ENCODE measurements at places on chromosomes 3 and 15.

GRCh38 chr3:50551681-50552435 is 15.7 kb downstream of the C3orf18 start:
- DNase-seq: no peak

GRCh38 chr3:47503033-47503432 is 10.5 kb downstream of the ELP6 start:
- no peak for DNase-seq

- no peak for DNase-seq
These were observed 22.1 kb upstream of the TMEM115 start for GRCh38 chr3:50381383-50381782.

GRCh38 chr3:179560791-179561190 is 1.9 kb upstream of the ACTL6A start:
- DNase-seq: peak; percentile 37

DNA sequence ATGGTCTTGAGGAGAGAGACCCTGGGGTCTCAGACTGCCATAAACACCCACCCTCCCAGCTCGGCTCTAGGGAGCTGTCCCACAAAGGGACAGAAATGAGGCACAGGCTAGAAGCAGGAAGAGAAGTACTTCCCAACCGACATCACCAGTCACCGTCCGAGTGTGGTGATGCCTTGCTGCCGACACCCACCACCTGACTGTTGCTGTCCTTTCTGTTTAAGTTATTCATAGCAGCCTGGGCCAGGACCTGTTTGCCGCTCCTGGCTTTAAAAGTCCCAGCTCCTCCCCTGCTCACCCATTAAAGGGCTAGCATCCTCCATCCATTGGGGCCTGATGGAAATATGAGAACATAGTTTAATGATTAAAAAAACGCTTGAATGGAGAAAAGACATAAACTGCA is 13.2 kb upstream of the SPG11 start:
- no peak for DNase-seq

DNA sequence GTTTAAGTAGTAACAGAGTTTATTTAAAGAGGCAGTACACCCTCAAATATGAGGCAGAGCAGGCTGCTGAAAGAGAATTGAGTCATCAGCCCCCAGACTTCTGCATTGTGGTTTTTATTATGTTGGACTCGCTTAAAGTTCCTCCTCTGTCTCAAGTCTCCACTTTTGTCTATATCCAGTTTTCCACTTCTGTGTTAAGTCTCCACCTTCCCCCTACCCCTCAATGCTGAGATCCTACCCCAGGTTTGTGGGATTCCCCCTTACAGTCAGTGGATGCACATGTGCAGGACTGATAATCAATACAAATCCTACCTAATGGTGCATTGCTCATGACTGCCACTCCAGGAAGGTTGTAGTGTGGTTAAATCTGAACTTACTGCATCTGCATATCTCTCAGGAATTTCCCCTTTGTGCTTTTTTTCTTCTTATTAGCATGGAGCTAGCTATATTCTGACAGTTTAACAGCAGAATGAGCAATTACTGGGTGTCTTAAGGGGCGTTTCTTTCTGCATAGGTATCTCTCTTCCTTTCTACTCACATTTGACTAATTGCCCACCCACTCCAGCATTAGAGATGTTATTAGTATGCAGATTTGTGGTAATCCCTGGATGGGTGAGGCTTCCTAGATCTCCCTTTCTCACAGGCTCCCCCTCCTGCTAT is 11.9 kb upstream of the CD200R1L start:
- no peak for DNase-seq

- no peak for DNase-seq
These were observed 49.5 kb downstream of the SNRK start for GRCh38 chr3:43335799-43336198.

- no peak for DNase-seq
These were observed 45.7 kb upstream of the SKOR1 start for GRCh38 chr15:67779549-67780111.

GRCh38 chr3:108914774-108915641 is 38.7 kb downstream of the GUCA1C start:
- peak; percentile 49 for DNase-seq

DNA sequence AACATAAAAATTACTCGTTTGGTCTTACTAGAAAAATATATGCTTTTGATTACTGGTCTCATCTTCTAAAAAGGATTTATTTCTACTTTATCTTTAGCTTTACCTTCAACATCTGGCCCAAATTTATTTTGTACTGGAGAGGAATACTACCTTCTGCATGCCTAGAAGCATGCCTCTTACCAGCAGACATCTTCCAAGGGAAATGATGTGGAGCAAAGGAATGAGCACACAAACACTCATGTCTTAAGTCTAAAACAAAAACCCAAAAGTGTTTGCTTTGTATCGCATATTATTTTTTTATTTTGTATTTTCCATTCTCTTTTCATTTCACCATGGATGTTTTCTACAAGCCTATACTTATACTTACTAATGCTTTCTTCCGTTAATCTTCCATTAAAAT is 304.6 kb upstream of the KCNMB2 start:
- DNase-seq: no peak

- no peak for DNase-seq
These were observed 8.9 kb upstream of the FURIN start for GRCh38 chr15:90859234-90860131.

GRCh38 chr3:139267300-139268246 is 76.2 kb upstream of the MRPS22 start:
- DNase-seq: no peak

DNA sequence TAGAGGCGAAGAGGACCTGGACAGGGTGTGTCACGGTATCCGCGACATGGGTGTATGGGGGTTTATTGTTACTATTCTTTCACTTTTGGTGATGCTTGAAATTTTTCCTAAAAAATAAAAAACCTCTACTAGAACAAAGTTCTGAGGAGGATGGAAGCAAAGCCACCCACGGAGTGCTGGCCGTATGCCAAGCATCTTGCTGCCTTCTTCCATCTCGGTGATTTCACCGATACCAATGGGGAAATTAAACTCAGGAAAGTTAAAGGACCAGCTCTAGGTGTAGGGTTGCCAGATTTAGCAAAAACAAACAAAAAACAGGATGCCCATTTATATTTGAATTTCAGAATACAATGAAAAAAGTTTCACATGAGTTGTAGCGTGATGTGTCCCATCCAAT is 33.9 kb downstream of the SMAD6 start:
- DNase-seq: no peak

GRCh38 chr15:38878026-38878425 is 313.4 kb upstream of the RASGRP1 start:
- no peak for DNase-seq

- DNase-seq: no peak
These were observed 9.0 kb downstream of the SPATA12 start for GRCh38 chr3:57069503-57069902.

GRCh38 chr3:55654123-55654760 is 167.1 kb upstream of the WNT5A start:
- DNase-seq: no peak

DNA sequence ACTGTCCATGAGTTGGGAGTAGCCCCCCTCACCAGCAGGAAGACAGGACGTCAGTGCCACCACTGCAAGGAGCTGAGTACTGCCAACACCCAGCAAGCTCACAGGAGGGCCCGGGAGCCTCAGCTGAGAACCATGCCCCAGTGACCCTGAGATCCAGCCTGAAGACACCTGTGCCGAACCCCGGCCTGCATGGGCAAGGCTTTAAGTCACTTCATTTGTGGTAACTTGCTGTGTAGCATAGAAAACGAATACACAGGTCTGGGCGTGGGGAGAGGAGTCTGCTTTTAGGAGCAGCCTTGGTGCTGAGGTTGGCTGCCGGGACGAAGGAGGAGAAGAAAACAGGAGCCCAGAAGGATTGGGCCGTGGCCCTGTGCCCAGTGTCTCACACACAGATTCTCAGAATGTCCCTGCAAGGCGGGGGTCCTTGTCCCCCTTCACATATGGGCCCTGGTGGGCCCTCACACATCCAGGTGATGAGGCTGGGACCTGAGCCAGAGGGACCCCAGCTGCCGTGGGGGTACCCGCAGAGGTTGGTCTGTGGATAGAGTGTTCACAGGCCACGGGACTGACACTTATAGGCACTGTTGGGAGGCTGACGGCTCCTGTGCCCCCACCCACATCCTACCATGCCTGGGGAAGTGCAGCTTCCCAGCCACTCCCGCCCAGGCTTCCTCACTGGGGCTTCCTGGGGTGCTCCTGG is 85.3 kb downstream of the PLXNA1 start:
- no peak for DNase-seq

DNA sequence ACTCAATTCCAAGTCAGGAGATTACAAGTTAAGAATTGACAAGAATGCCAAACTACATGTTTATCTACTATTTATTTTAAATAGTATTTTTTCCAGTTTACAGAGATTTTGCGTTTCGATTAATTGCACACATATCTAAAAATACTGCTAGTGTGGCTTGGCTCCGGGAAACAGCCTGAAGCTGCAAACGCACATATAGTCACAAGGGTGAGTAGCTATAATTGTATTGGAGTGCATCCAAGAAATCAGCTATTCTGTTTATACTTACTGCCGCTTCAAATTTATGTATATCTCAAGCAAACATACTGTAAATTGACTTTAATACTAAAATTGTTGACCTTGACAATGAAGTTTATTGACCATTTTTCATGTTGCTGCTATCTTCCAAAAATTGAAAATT is 77.0 kb upstream of the PLSCR5 start:
- DNase-seq: no peak

DNA sequence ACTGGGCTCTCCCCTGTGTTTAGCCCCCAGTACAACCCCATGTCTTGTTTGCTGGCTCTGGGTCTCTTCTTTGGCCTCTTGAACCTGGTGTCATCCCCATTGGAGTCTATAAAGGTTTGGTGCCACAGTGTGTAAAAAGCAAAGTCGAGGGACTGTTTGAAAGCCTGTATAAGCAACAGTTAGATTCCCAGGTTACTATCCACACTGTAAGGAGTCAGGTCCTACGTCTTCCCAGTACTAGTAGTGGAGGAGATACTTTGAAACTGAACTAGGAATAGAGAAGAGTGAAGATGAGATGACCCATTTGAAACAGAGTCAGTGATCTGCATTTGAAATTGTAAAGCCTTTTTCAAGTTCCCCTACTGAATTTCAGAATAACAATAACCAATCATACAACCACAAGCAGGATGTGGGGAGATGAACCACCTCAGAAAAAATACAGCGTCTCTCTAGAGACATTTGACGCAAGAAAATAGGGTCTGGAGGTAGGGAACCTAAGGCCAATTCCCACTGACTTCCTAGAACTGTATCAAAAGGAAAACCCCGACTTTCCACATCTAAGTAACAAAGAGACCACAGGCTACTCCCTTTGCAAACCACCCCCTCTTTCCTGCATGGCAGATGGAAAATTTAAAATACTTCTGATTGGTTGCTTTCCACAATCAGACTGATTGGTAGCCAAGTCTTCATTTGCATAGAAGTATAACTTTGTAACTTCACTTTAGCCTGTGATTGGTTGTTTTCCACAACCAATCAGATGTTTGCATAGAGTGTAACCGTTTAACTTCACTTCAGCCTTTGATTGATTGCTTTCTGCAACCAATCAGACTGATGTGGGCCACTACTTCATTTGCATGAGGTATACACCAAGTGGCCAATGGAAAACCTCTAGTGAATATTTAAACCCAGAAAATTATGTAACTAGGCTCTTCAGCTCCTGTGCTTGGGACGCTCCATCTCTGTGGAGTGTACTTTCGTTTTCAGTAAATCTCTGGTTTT is 49.9 kb upstream of the NEDD4 start:
- no peak for DNase-seq

GRCh38 chr15:100461049-100461448 is 67.7 kb downstream of the CERS3 start:
- no peak for DNase-seq

- DNase-seq: no peak
These were observed 179.8 kb downstream of the APBA2 start for GRCh38 chr15:29065571-29065970.

- DNase-seq: no peak
These were observed 509.3 kb upstream of the CFAP20DC start for GRCh38 chr3:59558906-59559720.

DNA sequence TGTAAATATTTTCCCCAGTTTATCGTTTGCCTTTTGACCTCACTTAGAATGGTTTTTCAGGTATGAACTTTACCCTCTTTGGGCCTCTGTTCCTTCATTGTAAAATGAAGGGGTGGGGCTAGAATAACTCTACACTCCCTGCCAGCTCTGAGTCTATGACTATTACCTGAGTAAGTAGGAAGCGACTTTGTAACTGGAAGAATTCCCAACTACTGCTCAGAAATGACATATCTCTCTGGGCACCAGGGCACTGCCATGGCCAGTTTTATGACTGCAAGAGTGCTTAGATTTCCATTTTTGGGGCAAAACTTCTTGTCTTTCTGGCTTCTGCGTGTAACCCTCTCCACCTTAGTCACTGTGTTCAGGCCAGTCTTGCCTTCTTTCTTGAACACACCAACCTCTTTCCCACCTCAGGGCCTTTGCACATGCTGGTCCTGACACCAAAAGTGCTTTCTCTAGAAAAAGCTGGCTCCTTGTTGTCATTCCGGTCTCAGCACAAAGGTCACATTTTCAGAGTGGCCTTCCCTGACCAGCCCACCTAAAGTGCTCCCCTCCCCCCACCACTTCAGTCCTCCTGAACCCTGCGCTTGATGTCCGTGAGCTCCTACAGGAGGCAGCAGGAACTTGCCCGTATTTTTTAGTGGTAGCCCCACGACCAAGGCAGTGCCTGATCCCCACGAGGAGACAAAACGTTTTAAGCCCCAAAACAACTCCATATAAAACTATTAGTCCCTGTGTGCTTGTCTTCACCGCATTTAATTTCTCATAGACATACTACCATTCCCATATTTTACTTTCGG is 25.6 kb downstream of the CDCP1 start:
- peak; percentile 79 for DNase-seq

GRCh38 chr15:97143592-97144376 is 813.3 kb downstream of the NR2F2 start:
- DNase-seq: no peak

GRCh38 chr3:153163393-153163724 is 1.3 kb downstream of the RAP2B start:
- DNase-seq: no peak

DNA sequence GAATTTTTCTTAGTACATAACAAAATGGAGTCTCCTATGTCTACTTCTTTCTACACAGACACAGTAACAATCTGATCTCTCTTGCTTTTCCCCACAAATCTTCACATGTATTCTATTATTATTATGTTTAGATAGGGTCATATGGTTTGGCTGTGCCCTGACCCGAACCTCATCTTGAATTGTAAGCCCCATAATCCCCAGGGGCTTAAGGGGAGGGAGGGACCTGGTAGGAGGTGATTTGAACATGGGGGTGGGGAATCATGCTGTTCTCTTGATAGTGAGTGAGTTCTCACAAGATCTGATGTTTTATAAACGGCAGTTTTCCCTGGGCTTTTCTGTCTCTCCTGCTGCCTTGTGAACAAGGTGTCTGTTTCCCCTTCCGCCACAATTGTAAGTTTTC is 86.7 kb upstream of the SELENOK start:
- no peak for DNase-seq
